Stimulated activated effector memory CD8-positive, alpha-beta T cell treated with anti-CD3 and anti-CD28 coated beads, Interleukin-12 subunit alpha, Interleukin-12 subunit beta, amount 100 ng/mL, for 72 hours (primary cell): ENCODE measurements at places on chromosomes 7 and 10.

- DNase-seq = no peak
Observed at GRCh38 chr10:80144067-80144695, 11.7 kb downstream of the PLAC9 start.

DNA sequence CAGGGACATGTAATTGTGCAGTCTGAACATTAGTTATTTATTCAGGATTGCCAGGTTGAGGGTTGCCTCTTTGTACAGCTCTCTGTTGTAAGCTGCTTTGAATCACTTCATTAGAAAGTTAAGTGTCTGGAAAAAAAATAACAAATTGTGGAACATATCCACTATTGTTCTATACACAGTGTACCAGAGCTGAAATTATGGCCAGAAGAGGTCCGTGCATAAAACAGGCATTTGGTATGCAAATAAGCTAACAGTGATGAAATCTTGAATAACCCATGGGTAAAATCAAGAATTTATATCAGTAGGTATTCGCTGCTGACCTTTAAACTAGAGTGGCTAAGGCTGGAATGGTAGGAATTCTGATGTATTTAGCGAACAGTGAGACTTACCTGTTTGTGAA, 152.1 kb downstream of the LHFPL3 start:
- no peak for DNase-seq

- DNase-seq = no peak
Observed at GRCh38 chr7:133859871-133860450, 267.2 kb upstream of the LRGUK start.

DNA sequence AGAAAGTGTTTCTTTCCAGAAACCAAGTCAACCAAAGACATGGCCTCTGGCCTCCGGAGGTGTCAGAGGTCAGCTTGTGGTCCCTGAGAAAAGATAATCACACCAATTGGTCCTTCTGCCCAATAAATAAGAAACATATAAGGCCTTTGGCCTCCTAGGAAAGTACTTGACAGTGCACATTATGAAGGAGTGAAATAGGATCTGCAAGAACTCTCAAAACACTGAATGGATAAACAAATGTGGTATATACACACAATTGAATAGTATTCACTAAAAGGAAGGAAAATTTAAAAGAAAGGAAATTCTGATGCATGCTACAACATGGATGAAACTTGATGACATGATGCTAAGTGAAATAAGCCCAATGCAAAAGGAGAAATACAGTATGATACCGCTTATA, 35.4 kb upstream of the NRF1 start:
- no peak for DNase-seq

GRCh38 chr7:129707910-129708499, 96.5 kb downstream of the NRF1 start:
- DNase-seq = no peak

GRCh38 chr10:42997151-42997848, 79.6 kb upstream of the RET start:
- DNase-seq = no peak

DNA sequence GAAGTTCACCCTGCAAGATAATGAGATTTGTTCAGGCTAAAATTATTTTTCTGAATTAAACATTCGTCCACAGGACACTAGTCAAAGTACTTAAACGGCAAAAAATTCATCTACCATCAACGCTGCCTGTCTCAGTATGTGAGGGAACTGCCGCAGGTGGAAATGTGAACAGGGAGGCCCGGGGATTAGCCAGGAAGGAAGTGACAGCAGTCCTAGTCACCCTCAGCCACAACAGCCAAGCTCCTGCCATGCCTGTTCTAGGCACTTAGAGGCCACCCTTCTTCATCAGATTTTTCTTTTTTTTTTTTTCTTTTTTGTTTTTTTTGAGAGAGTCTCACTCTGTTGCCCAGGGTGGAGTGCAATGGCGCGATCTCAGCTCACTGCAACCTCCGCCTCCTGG, 9.4 kb downstream of the NUDT5 start:
- DNase-seq = no peak

- DNase-seq = no peak
Observed at GRCh38 chr10:88805361-88805760, 2.8 kb downstream of the LIPM start.

DNA sequence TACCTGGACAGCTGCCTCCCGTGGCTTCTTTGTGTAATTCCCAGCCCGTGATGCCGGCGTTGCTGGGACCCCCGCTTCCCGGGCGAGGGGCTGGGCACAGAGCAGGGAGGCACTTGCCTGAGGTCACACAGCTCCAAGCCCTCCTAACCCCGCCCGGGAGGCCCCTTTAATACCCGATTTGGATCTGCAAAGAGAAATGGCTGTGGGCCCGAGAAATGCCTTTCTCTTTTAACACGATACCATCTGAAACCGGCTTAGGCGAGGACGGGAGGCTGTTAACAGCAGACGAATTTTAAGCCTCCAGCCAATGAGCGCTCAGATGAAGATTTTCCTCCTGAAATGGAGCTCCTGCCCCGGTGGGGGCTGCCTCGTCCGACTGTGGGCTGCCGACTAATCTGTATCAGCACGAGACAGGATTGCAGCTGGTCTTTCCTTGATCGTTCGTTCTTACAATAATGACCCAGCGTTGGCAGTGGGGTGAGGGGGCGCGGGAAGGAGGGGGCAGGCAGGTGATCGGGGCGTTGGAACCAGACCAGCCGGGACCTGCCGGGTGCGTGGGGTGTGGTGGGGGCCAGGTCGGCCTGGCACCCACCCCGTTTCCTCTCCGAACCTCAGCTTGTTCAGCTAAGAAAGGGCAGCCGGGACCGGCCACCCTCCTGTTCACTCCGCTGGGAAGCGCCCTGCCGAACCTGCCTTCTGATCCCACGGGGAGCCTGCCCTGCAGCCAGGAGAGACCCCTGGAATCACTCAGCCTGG, 36.2 kb upstream of the FOXL3 start:
- no peak for DNase-seq

GRCh38 chr7:19026888-19027287, 90.5 kb downstream of the TWIST1 start:
- no peak for DNase-seq

GRCh38 chr7:76506081-76506440, 4.3 kb upstream of the UPK3B start:
- DNase-seq = no peak

- no peak for DNase-seq
Observed at GRCh38 chr10:106571192-106571946, 593.1 kb downstream of the SORCS1 start.

DNA sequence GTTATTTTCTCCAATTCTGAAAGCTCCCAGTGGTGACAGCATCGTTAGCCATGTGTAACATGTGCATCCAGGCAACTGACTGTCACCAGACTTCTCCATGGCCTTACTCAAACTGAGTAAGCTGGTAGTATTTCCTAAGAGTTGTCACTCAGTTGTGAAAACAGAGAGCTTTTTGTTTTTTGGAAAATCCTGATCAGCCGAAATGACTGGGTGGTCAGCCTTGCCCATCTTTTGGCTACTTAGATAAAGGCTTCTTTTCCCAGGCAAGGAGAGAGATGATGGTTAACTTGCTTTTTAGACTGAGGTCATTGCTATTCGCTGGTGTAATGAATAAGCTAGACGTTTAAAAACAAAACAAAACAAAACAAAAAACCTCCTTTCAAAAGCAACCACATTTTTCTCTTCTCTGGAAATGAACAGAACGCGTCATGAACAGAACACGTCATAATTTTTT, 159.5 kb upstream of the KLF14 start:
- no peak for DNase-seq

DNA sequence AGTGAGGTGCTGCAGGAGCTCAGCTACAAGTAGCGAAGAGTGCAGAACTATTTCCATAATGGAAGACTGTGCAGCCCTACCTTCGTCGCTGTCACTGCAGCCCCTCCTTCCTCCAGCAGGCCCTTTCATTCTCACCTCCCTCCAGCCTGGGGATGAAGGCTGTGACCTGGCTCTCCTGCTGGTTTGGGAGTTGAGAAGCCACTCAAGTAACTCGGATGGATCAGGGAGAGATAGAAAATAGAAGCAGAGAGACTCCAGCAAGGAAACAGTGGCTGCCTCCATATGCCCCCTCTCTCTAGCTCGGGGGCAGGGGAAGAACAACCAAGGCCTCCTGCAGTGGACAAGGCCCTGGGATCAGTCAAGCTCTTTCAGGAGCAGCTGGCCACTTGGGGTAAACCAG, 37.4 kb upstream of the NPFFR1 start:
- no peak for DNase-seq

- DNase-seq = no peak
Observed at GRCh38 chr7:87154166-87154565, 1.9 kb downstream of the DMTF1 start.

DNA sequence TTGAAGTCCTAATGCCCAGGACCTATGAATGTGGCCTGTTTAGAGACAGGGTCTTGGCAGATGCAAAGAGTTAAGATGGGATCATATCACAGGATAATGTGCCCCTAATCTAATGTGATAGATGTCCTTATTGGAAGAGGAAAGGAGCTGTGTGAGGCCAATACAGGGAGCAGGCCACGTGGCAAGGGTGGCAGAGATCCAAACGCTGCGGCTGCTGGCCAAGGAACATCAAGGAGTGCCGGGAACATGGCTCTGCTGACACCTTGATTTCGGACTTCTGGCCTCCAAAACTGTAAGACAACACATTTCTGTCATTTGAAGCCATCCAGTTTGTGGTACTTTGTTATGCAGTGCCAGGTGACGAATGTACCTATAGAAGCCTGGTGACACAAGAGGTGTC, 37.7 kb upstream of the EZH2 start:
- no peak for DNase-seq

DNA sequence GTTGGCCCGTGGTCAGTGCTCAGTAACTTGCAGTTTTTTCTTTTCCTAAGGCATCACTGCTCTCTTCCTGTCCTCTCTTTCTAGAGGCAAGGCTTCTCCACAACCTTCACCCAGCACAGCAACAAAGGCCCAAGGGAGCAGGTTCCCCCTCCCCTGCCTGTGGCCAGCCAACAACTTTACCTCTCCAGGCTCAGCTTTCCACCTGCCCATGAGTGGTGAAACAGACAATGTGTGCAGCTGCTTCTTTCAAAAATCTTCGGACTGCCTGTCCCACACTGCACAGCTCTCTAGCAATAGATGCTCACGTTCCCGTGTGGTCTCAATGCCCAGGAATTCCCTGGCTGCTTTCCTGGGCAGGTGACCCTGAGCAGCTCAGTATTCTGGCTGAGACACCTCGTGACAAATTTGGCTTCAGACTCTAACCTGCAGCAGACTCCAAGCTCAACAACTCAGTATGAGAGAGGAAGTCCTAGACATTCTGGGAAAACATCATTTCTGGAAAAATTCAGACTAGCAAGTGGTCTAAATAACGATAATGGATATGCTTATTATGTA, 28.9 kb upstream of the TMEM72 start:
- no peak for DNase-seq

DNA sequence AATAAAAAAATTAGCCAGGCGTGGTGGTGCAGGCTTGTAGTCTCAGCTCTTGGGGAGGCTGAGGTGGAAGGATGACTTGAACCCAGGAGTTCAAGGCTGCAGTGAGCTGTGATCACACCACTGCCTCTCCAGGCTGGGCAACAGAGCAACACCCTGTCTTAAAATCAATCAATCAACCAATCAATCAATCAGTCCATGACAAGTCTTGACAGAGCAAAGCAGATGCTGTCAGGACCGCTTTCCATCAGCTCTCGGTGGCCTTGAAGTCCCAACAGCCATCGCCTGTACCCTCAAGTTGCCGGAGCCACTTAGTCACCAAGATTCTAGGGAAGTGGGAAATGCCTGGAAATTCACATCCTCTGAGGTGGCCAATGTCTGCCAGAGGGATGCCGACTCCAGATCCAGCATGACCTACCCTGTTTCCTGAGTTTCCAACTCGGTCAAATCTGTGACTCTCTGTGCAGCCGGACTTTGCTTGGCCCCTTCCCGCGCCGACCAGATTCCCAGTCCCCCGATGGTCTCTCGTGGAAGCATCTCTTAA, 871 bp upstream of the CCL24 start:
- no peak for DNase-seq

GRCh38 chr7:134197345-134197744, 70.2 kb downstream of the LRGUK start:
- no peak for DNase-seq

DNA sequence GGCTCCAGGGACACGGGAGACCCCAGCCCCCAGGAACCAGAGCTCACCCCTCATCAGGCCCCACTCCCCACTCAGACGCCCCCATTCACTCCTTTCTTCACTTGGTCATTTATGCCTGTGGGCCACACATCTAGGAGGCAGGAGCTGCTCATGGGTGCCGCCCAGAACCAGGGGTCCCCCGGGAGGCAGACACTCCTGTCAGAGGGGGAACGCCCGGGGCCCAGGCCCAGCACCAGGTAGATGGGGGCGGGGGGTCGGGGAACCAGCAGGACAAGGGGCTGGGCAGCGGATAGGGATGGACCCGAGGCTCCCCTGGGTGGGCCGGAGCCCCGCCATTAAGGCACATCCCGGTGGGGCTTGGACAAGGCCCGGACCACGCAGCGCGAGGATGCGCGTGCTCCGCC, 11.8 kb downstream of the CALY start:
- no peak for DNase-seq

DNA sequence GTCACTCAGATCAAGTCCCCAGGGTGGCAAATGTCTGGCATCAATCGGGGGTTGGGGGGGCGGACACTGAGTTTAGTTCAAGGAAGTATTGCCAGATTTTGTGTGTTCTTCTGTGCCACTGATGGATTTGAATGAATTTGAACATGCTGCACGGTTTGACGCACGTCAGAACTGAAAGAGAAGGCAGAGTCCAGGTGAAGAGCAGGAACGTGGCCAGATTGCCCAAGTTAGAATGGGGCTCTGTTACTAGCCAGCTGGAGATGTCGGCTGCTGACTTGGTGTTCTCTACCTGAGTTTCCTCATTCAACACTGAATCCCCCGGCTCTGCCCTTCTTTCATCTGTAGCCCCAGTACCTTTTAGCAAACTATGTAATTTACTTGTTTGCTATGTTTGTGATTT, 180.2 kb downstream of the PRKCQ start:
- DNase-seq = no peak

- no peak for DNase-seq
Observed at GRCh38 chr10:102611514-102612087, 32.7 kb upstream of the TRIM8 start.

- no peak for DNase-seq
Observed at GRCh38 chr7:68509603-68510002, 1088.7 kb upstream of the AUTS2 start.

GRCh38 chr7:111992601-111993000, 213.6 kb downstream of the DOCK4 start:
- DNase-seq = no peak

GRCh38 chr10:28494420-28494819, 38.5 kb upstream of the WAC start:
- DNase-seq = no peak

- DNase-seq = no peak
Observed at GRCh38 chr7:25116621-25117020, 8.4 kb downstream of the CYCS start.

GRCh38 chr10:21508706-21509331, 16.7 kb downstream of the SKIDA1 start:
- DNase-seq = no peak

GRCh38 chr7:105906695-105907094, 30.3 kb upstream of the ATXN7L1 start:
- DNase-seq = no peak

- no peak for DNase-seq
Observed at GRCh38 chr7:85021101-85021704, 165.7 kb downstream of the SEMA3D start.
